Memory B cell (primary cell): ENCODE measurements at places on chromosomes 2 and 18.

DNA sequence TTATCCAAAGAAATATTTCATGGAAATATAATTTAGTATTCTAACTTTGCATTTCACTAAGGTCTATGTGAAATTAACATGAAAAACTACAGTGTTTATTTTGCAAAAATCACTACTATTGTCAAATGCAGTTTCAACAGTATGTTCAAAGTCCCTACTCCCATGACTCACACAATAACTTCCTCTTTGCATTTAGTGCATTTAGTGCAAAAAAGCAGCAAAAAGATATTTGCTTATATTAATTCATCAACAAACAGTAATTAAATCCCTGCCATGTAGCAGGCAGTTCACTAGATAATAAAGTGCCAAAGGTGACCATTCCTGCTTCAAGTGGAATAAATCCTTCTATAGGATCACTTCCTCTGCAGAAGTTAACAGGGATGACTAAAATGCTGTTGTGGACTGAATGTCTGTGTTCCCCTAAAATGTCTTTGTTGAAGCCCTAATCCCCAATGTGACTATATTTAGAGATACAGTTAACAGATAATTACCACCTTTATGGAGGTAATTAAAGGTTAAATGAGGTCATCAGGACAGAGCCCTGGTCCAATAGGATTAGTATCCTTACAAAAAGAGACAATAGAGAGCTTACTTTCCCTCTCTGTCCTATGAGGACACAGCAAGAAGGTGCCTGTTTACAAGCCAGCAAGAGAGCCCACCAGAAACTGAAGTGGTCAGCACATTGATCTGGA, 61.7 kb downstream of the STK39 start:
- DNase-seq: no peak

GRCh38 chr18:72848503-72849237, 19.1 kb downstream of the NETO1 start:
- no peak for DNase-seq

DNA sequence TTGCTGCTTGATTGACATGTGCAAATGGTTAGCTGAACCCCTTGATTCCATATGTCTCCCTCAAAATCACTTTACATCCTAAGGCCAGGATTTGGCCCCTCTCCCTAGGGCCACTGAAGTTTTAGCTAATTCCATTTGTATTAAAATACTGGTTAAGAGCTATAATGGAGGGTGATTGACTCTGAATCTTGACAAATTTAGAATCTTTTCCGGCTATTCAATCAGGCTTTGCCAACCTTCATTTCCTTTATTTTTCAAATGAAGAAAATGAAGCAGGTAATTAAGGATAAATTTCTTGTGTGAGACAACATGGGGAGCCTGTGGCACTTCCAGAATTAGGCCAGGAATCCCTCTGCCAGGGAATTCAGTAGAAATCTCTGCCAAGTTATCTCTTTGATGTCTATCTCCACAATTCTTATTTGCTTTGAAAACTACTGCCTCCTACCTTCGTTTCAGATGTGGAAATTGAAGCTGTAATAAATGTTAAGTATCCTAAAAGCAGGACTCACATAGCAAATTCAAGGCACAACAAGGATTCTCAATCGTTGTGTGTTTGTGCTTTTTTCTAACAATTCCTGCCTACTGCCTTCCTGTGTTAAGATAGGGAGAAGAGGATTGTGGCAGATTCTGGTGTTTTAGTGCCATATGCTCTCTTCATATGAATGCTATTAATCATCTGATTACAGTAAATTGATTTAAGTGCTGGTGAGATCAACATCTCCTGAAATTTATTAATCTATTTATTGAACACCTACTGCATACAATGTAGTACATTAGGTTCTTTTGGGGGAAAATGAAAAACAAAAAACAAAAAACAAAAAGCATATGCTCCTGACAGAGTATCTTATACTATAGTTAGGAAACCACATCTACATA, 47.8 kb upstream of the MAP4K3 start:
- DNase-seq: no peak

- DNase-seq: no peak
These were observed 237.1 kb downstream of the BCL2 start for GRCh38 chr18:63082366-63083019.

DNA sequence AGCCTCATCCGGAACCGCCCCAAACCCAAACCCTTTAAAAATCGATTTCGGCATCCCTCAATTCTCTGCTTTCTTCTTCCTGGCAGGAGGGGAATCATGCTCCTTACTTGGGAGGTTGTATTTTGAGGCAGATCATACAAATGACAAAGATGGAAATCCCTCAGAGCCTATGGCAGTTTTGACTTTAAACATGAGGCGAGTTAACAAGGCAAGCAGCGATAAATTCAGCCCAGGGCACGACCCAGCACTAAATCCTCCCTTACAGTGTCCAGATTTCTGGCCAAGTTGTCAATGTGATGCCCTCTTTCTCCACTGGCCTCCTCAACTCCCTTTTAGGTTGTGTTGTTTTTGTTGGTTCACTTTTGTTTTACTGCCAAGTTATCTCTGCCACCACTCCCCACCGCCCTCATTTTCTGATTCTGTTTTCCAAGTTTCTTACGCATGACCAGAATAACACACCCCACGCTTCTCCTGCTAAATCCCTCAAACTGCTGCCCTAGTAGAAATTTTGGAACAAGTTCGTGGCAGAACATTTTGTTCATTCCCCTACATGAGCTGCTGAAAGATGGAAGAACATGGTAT, 68.3 kb downstream of the CTAGE1 start:
- DNase-seq: no peak

GRCh38 chr2:191933307-191934105, 86.6 kb upstream of the CAVIN2 start:
- DNase-seq: no peak

GRCh38 chr2:70830366-70830765, 5.2 kb downstream of the CD207 start:
- no peak for DNase-seq

DNA sequence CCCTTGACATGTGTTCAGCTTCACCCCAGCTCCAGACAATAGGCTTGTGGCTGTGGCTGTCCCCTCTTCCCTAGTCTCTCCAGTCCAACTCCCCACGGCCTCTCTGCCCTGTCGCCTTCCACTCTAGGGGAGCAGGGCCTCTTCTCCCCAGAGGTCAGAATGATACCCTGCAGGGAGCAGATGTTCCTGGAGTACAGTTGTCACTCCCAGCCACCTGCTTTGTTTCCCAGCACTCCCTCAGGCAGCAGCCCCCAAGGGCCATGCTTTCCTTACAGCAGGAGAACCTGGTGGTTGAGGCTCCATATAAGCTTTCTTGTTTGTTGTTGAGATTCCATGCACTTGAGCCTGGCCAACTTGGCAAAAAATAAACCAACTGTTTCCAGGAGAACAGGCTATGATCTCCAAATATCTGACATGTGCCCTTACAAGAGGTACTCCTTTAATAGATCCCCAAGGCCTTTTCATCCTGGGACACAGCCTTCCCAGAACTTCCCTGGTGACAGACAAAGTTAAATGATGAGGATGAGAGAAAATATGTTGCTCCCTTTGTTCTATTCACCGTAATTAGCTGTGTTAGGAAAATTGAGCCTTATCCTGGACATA, 45.1 kb downstream of the DPYSL5 start:
- no peak for DNase-seq
